ENCODE measurements at places on chromosomes 7 and 10.

DNA sequence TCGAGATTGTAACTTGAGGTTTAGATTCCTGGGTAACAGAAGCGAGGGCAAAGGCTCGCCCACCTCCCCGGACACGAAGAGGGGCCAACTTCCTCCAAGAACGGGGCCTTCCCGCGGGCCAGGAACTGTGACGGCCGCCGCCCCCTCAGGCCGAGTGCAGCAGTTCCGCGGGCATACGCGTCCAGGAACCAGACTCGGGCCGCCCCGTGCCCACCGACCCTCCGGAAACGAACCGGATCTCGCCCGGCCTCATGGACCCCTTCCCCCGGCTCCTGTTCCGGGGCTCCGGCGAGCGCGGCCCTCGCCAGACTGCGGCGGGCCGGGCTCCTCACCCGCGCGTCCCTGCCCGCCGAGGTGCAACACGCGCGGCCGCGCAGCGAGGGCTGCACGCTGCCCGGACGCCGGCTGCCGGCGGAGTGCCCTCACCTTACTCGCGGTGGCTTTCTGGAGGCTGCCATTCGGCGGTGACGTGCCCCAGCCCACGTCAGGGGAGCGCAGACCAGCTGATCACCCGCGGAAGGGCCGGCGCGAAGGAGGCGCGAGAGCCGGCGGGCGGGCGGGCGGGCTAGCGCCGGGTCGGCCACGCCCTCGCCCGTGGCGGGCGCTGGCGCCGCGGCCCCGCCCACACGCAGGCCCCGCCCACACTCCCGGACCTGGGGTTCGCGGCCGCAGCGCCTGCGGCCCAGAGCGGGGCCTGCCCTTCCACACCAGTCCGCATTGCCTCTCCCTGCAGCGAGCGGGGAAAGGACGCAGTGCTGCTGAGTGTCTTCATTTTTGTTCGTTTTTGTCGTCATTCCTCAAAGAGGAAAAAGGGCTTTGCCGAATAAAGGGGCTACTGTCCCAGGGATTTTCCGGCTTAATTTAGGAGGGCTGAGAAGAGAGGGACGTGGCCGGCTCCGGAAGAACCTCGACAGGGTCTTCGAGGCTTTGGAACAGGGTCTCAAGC is at the start of gene XPNPEP1:
Gene XPNPEP1 (minus strand): TSS at position 536 of the 946 bp plus-strand sequence. CDS start 78 bp downstream, at position 458.
- peak; percentile 37 for DNase-seq

DNA sequence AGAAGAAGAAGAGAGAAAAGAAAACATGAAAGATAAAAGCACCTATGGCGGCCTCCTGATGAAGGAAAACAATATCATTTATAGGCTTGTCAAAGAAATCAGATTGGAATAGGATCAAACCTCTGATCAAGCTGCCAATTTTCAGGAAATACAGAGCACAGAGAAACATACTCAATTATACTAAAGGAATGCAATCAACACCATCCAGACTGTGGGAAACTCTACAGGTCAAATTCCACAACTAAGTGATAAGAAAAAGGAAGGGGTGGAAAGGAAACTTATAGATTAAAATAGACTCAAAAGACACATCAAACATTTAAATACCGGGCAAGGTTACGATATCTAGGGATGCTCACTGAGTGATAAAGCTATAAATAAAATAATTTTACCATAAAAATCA is 39.3 kb downstream of the AOAH start:
- DNase-seq: no peak

GRCh38 chr10:113916053-113916452 is 61.6 kb downstream of the NHLRC2 start:
- DNase-seq: no peak

GRCh38 chr7:99021941-99022560 is 121.9 kb downstream of the SMURF1 start:
- DNase-seq: no peak

Data from AG04450 (cell line).